Mesangial cell (primary cell): ENCODE measurements at places on chromosomes 4 and X. TPM values are rescaled to one million over a fixed set of nuclear protein-coding genes. Genes with fewer than 3 reads are reported as not detected.

The EVC gene
- total RNA-seq, result 26.7 and 97.1 TPM in 2 replicates

The ZCCHC18 gene
- 1.3 and 3.2 TPM in 2 replicates for total RNA-seq

The ODAPH gene
- total RNA-seq, result 0.38 and 2.1 TPM in 2 replicates

The SMARCA5 gene
- total RNA-seq, result 25.7 and 28.2 TPM in 2 replicates

The SMPX gene
- not detected in 2 replicates for total RNA-seq

The SPANXN3 gene
- total RNA-seq, result 0.49 TPM in 1 of 2 replicates, not detected in the other

The SSX3 gene
- total RNA-seq, result not detected in 2 replicates
